ENCODE measurements at places on chromosomes 3 and 15. TPM values are rescaled to one million over a fixed set of nuclear protein-coding genes. Genes with fewer than 3 reads are reported as not detected.

DNA sequence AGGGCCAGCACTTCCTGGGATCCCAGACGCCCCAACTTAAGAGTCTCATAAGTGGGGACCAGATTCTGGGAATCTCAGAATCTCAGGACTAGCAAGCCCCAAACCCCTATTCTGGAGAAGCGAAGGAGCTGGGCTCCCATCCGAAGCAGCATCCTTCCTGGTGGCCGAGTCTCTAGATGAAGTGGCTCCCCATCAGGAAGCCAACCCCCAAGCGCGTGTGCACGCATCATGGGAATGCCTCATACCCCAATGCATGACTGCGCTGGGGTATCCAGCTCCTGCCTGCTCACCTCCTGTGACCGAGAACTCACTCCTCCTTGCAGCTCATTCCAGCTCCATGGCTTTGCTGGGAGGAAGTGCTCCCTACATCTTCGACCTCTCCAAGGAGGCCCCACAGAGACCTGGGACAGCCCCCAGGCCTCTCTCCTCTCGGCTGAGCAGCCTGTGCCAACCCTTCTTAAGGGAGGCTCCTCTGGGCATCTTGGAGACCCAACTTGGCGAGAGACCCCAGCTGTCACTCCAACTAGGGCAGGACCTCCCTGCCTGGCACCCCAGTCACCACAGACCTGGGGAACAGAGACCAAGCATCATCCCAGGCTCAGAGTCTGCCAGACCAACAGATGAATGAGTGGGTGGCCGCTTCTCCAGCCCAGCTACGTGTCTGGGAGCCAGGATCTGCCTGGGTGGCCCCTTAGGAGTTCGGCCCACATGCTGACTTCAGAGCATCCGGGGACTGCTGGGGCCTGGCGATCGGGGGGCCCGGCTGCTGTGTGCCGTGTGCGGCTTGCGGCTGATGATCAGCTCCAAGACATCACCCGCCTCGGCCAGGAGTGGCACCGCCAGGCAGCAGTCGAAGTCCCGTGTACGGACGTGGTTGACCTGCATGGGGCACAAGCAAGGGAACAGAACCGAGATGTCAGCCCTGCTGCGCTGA lies 46.9 kb downstream of the GRIP2 start:
- H3K27ac ChIP-seq, result no peak overlapping the region
- no peaks in the 10 kb centered on the region for H3K36me3 ChIP-seq
- no peak overlapping the region for H3K4me3 ChIP-seq
- H3K27me3 ChIP-seq, result no peaks in the 10 kb centered on the region

The FBXL2 gene
- total RNA-seq, result 6.7 TPM

- no peaks in the 10 kb centered on the region for H3K27me3 ChIP-seq
- H3K4me1 ChIP-seq, result no peaks in the 10 kb centered on the region
- H3K36me3 ChIP-seq, result no peaks in the 10 kb centered on the region
- no peak overlapping the region for H3K4me3 ChIP-seq
Measured at GRCh38 chr15:50049871-50050270, 69.2 kb downstream of the ATP8B4 start.

DNA sequence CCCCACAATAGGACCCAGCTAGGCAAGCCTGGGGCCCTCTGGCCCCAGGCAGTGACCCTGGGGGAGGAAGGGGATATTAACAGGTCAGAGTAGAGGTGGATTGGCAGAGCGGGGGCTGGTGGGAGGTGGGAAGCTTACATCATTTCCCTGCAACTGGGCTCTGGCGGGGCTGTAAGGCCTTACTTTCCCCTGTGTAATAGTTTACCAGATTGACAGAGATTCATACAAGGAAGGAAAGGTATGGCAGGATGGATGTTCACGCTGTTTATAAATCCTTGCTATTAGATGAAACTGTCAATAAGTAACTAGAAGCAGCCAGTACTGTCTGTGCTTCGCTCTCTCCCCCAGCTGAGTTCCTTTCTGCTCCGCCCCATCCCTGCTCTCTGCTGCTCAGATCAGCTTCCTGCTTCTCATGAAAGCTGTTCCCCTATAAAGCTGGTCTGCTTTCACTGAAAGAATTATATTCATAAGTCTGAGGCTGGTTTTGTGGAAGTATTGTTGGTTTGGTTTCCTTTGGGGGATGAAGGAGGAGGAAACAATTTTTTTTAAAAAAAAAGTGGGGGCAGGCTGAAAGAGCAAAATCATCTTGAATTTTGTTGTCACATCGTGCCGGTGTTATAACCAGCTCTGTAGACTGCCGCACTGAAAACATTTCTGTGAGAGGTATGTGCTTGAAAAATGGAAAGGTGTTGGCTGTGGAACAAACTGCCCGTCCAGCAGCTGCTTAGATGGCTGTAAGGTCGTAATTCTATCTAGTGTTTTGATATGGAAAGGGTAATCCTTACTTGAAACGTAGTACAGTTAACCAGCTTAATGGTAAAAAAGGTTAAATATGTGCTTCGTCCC lies 76.4 kb downstream of the BBX start:
- H3K27ac ChIP-seq, result peak overlapping the region; percentile 62
- H3K27me3 ChIP-seq, result no peaks in the 10 kb centered on the region
- peaks cover 8% of the 10 kb centered on the region for H3K4me1 ChIP-seq
- H3K4me3 ChIP-seq, result no peak overlapping the region
- H3K36me3 ChIP-seq, result no peaks in the 10 kb centered on the region

DNA sequence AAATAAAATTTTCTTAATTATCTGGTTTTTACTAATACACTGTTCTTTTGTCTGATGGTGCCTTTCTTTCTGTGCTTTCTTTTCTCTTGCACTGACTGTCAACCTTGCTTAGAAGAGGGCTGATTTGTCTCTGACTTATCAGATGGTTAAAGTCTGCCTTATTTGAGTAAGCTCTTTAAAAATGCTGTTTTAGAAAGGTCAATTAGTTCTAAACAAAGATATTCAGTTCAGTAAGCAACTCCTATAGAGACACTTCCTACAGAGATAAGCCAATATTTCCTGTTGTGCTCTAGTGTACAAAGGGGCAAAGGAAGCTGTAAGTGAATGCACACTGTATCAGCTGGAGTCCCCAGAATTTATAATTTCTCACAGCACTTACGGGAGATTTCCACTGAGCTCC lies 153.4 kb upstream of the TSPAN3 start:
- H3K27me3 ChIP-seq, result no peaks in the 10 kb centered on the region
- no peak for DNase-seq
- no peak overlapping the region for H3K4me3 ChIP-seq
- no peak overlapping the region for H3K27ac ChIP-seq

The CYP11A1 gene
- total RNA-seq, result 0.26 TPM

The AADACL2 gene
- total RNA-seq, result not detected

DNA sequence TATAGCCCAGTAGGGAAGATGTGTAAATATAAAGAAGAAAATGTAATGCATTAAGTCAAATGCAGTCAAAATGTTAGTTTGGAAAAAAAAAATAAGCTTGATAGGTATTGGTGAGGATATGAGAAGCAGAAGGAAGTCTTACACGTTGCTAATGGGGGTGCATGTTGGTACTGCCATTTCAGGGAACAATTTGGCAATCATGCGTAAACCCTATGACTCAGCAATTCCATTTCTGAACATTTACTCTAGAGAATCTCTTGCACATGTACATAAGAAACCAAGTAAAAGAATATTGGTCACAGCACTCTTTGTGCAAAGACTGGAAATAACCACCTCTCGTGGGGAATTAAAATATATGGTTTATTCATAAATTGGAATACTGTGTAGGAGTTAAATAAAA lies 35.5 kb upstream of the TIMP4 start:
- H3K4me1 ChIP-seq, result no peaks in the 10 kb centered on the region
- peak overlapping the region; percentile 49 for H3K27ac ChIP-seq
- no peaks in the 10 kb centered on the region for H3K36me3 ChIP-seq

DNA sequence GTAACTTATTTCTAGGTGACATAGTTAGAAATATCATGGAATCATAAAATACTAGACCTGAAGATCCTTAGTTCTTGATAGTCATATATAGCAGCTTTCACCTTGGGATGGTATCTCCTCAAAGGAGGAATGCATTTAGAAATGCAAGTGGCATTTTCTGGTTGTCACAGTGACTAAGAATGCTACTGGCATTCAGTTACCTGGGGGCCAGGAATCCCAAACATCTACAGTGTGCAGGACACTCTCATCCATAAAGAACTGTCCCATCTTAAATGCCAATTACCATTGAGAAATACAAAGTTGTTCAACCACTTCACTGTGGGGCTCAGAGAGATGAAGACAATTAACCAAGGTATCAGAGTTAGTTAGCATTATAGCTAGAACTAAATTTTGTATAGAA lies 36.7 kb downstream of the MYH15 start:
- no peaks in the 10 kb centered on the region for H3K36me3 ChIP-seq
- no peak overlapping the region for H3K4me3 ChIP-seq
- no peak for DNase-seq
- H3K4me1 ChIP-seq, result peaks cover 8% of the 10 kb centered on the region

DNA sequence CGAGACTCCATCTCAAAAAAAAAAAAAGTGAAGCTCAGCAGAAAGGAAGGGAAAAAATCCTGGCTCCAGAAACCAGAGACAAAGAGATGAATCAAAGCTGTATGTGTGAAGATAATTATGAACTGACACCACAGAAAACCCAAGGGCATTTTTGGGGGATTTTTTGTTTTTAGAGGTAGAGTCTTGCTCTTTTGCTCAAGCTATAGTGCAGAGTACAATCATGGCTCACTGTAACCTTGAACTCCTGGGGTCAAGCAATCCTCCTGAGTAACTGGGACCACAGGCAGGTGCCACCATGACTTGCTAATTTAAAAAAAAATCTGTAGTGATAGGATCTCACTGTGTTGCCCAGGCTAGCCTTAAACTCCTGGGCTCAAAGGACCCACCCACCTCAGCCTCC lies 22.8 kb downstream of the HCLS1 start:
- no peaks in the 10 kb centered on the region for H3K27me3 ChIP-seq
- no peak overlapping the region for H3K27ac ChIP-seq
- H3K4me1 ChIP-seq, result no peaks in the 10 kb centered on the region
- DNase-seq, result no peak
- H3K4me3 ChIP-seq, result no peak overlapping the region
- no peaks in the 10 kb centered on the region for H3K36me3 ChIP-seq

The HDGFL3 gene
- total RNA-seq, result 10.4 TPM

DNA sequence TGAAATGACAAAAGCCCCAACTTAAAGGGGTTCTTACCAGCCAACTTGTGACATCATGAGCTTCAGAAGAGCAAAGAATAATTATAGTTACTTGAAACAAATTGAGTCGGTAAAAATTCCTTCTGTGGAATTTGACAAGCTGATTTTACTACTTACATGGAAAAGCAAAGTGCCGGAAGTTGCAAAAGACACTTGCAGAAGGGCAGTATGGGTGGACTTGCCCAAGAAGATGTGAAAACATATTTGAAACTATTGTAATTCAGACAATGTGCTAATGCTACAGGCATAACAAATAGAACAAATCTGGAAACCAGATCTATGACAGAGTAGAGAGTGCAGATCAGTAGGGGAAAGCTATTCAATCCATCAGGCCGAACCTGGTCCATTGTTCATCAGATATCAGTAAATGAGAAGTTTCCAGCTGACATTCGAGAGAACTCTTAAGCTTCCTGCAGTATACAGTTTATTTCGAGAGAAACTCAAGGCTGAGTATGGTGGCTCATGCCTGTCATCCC lies 2.5 kb upstream of the KIF7 start:
- H3K4me1 ChIP-seq, result peaks cover 13% of the 10 kb centered on the region
- H3K27me3 ChIP-seq, result no peaks in the 10 kb centered on the region
- no peaks in the 10 kb centered on the region for H3K36me3 ChIP-seq

The ITIH1 gene
- total RNA-seq, result 4.4 TPM

DNA sequence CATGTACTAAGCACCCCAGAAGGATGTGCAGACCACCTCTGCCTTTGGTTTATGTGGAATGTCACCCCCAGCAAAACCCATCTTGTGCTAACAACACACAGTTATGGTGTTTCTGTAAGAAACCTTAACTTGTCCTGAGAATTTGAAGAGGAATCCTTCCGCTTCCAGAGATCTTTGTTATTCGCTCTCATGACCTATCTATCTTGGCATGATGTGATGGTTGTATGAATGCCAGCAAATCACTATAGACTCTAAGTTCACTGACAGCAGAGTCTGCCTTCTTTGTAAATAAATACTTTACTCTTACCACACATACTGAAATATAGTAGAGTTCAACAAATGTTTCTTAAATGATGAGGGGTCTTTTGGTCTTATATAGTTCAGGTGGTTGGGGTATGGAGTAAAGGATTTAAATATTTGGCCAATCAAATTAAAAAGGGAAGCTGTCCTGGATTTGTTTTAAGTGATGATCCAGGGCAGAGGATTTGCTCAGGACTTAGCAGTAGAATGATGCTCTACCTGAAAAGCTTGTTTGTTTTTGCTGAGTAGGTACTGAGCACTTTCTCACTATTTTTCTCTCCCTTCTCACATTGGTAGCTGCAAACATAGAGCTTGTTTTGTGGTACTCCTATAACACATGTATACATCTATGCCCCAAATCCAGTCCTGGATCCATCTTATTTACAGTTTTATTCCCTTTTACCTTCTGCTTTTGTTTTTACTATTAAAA lies 27.9 kb upstream of the RTP1 start:
- no peak overlapping the region for H3K4me3 ChIP-seq
- no peak overlapping the region for H3K27ac ChIP-seq
- no peaks in the 10 kb centered on the region for H3K27me3 ChIP-seq
- no peaks in the 10 kb centered on the region for H3K4me1 ChIP-seq

The APOD gene
- 343 TPM for total RNA-seq

DNA sequence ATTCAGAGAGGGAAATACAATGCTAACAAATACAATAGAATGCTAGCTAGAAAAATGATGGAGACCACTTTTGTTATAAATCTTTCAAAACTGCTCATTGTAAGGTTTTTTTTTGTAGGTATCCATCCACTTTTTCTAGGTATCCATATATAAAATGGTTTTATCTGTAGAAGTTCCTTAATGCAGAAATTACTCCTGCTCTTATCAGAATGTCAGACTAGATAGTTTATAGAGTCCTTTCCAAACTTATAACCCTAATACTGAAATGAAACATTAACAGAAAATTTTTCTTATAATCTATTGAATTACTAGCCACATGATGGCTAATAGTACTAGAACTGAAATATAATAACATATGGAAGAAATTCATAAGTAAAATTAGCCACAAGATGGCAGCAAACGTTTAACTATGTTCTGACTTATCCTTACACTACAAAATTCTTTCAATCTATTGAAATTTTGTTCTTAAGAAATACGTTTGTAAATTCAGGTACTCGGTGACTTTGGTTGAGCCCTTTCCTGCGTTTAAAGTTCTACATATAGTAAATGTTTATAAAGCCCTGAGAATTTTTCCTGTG lies 58.5 kb downstream of the ECT2 start:
- H3K4me3 ChIP-seq, result no peak overlapping the region
- H3K4me1 ChIP-seq, result no peaks in the 10 kb centered on the region
- no peak overlapping the region for H3K27ac ChIP-seq
- no peaks in the 10 kb centered on the region for H3K27me3 ChIP-seq
- H3K36me3 ChIP-seq, result no peaks in the 10 kb centered on the region
- no peak for DNase-seq

The FEZF2 gene
- total RNA-seq, result not detected

DNA sequence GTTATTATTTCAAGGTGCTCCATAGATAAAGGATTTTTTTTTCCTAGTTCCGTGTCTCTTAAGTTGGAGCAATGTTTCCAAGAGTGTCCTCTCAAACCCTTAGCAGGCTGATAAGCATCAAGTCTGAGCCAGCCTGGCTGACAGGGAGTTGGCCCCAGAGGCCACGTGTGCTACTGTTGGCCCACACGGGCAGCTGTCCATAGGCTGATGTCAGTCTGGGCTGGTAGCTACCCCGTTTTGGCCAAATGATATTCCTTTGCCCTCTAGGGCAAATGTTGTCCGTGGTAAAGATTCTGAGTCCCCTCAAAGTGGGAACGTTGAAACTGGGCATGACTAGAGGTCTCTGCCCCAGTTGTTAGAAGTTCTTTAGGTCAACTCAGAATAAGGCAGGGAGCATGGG lies 99.4 kb downstream of the FLNB start:
- no peak overlapping the region for H3K4me3 ChIP-seq
- H3K27me3 ChIP-seq, result no peaks in the 10 kb centered on the region
- H3K27ac ChIP-seq, result no peak overlapping the region
- peaks cover 49% of the 10 kb centered on the region for H3K4me1 ChIP-seq
- no peak for DNase-seq

Data from body of pancreas (tissue), 4 donors.